ENCODE measurements at places on chromosomes 1 and 21.

- DNase-seq: no peak
These were observed 7.0 kb downstream of the SLC6A9 start for GRCh38 chr1:44024031-44024902.

GRCh38 chr21:16455526-16455925 is 725.7 kb downstream of the USP25 start:
- no peak for DNase-seq

GRCh38 chr21:37220433-37220980 is 46.6 kb downstream of the VPS26C start:
- DNase-seq: no peak

- DNase-seq: no peak
These were observed 124.6 kb upstream of the CAMK1G start for GRCh38 chr1:209458921-209459320.

- no peak for DNase-seq
These were observed 231.9 kb upstream of the JUN start for GRCh38 chr1:59015708-59016107.

GRCh38 chr1:10181154-10181553 is 29.2 kb upstream of the KIF1B start:
- DNase-seq: no peak

GRCh38 chr1:14666373-14666772 is 67.9 kb downstream of the KAZN start:
- no peak for DNase-seq

- DNase-seq: peak; percentile 7
These were observed 111.8 kb upstream of the PALMD start for GRCh38 chr1:99533909-99534637.

- DNase-seq: no peak
These were observed 179.0 kb downstream of the SLC35F3 start for GRCh38 chr1:234083460-234083859.

DNA sequence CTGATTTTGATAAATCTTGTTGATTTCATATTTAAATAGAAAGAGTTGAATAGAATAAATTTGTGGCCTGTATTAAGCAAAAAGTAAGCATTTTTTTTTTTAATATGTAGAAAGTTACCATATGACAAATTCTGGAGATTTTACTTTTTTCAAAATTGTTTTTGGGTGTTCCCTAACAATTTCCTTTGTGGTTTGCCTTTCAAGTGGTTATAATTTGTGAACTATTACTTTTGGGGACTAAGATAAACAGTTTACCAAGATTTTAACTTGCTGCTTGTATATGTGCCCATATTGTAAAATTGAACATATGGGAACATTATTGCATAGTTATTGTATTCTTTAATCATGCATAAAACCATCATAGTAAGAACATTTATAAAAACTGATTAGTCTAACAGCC is 34.6 kb downstream of the SLC30A7 start:
- no peak for DNase-seq

DNA sequence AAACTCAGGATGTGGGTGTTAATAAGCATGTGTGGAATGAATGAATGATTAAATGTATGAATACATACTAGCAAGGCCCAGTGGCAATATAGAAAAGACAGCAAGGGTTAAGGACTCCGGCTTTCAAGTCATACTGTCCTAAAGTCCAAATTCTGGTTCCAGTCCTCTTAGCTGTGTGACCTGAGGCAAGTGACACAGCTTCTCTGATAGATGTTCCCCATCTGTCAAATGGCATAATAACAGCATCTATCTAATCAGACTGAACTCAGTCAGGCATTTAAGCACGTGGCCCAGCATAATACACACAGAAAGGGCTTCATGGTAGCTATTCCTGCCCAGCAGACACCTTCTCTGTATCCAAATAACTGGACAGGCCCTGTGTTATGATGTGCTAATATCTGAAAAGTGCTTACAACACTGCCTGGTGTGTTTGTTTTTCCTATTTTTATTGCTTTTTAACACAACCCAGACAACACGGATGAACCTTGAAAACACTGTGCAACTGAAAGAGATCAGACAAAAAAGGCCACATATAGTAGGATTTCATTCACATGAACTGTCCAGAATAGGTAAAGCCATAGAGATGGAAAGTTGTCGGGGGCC is 12.4 kb downstream of the ASAP3 start:
- no peak for DNase-seq

- DNase-seq: peak; percentile 70
These were observed at the start of gene RPF1 for GRCh38 chr1:84478876-84479868. Gene RPF1 (plus strand): TSS chr1:84479266. CDS start chr1:84479282, 16 bp downstream.

Measured in NCI-H1436 (cell line).